Stimulated activated CD4-positive, alpha-beta T cell treated with anti-CD3 and anti-CD28 coated beads, Interleukin-15, amount 100 ng/mL, for 48 hours (primary cell): ENCODE measurements at places on chromosomes 7 and 10.

DNA sequence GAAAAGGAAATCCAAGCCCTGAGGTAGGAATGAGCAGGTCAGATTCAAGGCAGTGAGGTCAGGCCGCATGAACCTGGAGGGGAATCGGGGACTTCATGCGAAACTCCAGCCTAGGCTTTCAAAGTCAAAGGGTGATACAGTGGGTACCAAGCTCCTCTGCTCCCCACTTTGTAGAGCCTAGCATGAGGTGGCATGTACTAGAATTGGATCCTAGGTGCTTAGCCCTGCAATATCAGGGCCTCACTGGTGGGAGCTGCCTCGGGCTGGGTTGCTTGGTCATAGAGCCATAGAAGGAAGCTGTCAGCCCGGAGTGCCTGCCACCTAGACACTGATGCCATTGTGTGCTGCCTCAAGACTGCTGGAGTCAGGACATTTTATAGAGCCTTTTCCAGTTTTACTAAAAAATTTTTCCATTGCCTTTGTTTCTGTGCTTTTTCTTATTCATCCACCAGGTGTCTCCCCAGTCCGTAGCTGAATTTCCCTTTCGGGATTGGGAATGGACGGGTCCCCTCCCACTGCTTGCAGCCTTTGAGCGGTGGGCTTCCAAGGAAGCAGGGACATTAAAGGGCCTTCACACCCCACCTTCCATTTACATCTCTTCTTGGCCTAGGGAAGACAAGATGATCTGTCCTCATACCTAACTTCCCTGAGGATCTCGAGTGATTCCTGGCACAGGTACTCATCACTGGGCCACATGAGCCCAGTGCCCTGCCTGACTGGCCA lies 5.5 kb upstream of the LZTS2 start:
- DNase-seq, result no peak

DNA sequence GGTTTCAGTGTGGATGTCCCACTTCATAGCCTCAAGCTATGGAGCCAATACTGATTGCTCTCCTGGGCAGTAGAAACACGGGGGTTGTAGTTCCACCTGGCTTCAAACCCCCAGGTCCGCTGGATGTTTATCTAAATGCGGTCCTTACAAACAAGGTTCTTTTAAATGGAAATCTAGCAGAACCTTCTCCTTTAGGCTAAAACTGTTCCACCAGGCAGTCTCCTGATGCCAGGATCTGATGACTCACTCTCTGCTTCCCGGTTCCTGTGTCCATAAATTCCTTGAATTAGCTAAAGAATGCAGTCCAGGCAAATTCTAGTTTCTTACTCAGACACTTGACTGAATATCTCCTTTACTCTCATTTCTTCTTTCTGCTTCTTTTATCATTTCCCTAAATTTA lies 108.4 kb upstream of the FAM3C start:
- no peak for DNase-seq

GRCh38 chr10:93379731-93380575 lies 102.2 kb downstream of the MYOF start:
- DNase-seq, result peak; percentile 51

DNA sequence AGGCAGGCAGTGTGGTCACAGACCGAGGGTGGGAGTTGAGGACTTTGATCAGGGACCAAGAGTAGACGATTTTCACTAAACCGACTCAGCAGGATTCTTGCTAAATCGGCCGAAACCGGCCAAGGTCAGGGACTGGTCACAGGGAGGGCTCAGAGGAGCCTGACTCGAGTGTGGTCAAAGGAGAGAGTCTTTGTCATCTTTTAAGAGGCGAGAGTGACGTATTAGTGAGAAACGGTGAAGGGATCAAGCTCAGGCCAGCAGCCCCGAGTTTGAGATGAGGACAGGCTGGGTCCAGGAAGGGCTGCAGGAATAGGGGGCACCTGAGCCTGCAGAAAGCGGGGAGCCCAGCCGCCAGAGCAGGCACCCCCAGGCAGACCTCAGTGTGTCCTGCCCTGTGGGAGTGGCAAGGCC lies 41.6 kb upstream of the FAM20C start:
- no peak for DNase-seq

DNA sequence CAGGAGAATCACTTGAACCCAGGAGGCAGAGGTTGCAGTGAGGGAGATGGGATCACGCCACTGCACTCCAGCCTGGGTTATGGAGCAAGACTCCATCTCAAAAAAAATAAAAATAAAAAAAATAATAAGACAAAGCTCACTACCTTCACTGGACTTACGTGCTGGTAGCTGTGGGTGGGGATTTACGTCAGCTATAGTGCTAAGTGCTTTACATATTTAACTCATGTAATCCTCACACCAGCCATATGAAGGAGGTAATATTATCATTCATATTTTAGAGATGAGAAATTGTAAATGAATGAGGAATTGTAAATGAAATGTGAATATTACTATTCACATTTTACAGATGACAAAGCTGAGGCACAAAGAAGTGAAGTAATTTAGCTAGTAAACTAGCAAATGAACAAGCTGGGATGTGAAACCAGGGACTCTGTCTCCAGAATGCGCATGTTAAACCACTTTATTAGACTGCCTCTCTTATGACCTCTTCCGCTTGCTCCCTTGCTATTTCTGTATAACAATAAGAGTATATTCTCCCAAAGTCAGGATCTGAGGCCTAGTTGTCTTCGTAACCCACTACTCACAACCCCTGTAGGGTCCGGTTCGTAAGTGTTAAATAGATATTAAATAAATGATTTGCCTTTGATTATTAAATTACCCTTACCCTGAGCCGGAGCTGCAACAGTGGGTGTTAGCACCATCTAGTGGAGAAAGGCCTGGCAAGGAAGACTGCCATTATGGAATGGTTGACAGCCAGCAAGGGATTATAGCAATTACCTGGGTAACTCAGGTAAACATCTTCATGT lies 70.2 kb downstream of the HTR7 start:
- DNase-seq, result no peak

- no peak for DNase-seq
Measured at GRCh38 chr7:147245274-147245673, 1128.7 kb downstream of the CNTNAP2 start.

DNA sequence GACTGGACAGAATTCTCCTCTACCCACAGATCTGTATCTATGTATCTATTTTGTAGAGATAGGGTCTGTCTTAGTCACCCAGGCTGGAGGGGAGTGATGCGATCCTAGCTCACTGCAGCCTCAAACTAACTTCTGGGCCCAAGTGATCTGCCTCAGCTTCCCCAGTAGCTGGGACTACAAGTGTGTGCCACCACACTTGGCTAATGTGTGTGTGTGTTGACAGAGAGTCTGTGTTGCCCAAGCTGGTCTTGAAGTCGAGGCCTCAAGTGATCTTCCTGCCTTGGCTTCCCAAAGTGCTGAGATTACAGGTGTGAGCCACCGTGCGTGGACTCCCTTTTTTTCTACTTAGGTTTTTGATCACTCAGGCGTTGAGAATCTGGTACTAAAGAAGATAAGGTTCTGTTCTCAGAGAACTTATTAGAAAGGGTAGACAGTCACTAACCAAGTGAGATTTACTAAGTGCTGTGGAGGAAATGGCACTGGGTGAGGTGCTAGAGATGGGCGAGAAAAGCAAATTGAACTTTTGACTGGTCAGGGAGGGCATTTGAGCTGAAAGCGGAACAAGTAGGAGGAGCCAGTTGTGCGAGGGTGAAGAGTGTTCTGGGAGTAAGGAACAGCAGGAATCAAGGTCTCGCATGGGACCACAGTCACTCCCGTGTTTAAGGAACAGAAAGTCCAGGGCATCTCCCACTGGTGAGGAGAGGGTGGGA lies 18.0 kb downstream of the NDUFB2 start:
- DNase-seq, result no peak

GRCh38 chr7:43869006-43869866 lies at the start of gene MRPS24:
MRPS24 (minus strand) TSS chr7:43869517; CDS start chr7:43869495, 22 bp downstream.
- DNase-seq, result peak; percentile 94

DNA sequence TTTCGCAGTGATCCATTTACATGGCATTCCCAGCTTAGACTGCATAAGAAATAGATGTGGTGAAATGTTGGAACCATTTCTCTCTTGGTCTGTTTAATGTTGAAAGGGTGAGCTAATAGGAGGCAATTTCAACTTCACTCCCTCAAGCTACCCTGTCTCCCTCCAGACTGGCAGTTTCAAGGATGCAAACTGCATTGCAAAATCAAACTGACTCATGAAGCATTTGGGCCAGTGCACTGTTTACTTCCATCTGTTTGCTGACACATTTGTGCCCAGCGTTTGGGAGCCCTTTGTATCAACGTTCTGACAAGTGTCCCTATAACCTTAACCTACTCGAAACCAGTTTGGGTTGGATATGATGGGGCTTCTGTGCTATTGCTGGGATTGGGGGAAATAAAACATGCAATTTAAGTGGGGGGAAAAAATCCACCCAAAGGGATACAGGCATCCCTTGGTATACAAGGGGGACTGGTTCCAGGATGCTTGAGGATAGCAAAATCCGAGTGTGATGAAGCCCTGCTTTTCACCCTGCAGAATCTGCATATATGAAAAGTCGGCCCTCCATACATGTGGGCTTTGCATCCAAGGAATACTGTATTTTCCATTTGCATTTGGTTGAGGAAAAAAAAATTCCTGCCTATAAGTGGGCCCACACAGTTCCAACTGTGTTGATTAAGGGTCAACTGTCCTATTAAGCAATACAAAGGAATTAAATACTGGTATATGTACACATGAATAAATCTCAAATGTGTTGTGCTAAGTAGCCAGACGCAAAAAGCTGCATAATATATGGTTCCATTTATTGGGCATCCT lies 15.6 kb downstream of the RHEB start:
- DNase-seq, result no peak

DNA sequence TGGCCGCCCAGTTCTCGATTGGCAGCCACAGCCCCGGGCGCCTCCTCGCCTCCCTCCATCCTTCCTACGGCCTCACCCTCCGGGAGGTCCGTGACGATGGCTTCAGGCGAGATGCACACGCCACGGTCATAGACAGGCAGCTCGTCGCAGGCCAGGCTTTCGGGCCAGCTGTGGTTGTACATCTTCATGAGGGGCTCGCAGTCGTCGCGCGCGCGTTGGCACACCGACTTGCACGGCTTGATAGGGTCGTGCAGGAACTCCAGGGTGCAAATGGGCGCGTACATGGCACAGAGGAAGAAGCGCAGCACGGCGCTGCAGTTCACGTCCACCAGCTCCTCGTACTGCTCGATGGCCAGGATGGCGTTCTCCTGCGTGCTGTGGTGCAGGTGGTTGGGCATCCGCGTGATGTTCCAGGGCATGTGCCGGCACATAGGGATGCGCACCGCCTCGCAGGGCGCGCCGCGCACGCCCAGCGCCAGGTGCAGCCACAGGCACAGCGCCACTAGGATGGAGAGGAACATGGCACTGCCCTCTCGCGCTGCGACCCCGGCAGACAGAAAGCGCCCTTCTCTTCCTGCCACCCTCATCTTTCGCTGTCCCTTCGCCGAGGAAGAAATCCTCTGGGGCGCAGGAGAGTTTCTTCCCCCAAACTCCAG lies 472 bp downstream of the SFRP4 start:
- DNase-seq, result no peak

- DNase-seq, result no peak
Measured at GRCh38 chr7:2971914-2972834, 71.5 kb downstream of the CARD11 start.

DNA sequence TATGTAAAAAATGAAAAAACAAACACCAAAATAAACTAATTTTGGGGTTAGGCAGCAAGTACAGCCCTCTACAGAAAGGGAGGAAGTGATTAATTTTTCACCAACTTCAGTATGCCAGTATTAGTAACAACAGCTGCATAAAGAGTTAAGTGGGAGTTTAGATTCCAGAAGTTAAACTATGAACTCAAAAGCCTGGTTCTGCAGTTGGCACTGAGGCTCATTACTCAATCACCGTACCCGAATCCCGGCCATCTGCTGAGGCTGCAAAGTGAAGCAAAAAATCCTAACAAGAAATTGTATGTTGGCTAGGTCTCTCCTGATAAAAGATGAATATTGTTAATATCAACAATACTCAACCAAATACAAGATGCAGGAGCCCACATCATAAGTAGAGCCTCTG lies 4.0 kb downstream of the NUDT5 start:
- DNase-seq, result no peak

- no peak for DNase-seq
Measured at GRCh38 chr10:61964949-61965702, 63.6 kb downstream of the ARID5B start.

DNA sequence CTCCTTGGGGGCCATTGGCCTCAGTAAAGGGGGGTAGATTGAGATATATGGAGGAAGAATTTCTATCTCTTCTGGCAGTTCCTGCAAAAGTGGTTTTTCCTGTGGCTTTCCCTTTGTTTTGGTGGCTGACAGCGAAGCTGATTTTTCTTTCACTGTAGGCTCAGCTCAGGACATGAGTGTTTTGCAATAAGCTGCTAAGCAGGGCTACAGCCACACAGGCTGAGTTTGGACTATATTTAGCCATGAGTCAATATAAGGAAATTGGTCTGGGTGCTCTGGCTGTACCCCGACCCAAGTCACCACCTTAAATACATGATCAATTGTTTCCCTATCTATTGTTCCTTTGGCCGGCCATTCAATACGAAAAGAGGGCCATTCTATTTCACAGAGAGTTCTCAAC lies 212.7 kb upstream of the KCND2 start:
- DNase-seq, result no peak

DNA sequence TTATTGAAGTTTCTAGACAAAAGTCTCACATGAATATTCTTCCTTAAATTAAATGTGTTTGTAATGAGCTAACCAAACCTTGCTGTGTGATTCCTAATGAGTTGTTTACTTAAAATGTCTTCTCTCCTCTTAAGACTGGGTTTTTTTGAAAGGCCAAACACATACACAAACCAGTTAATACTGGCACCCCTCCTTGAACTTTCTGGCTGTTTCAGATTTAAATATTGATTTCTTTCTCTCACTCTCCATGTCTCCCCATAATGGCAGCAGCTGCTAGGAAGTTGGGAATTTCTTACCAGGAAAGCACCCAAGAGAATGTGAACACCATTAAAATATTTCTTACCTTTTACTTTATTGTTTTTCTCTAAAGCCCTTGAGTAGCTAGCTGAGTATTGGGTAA lies 11.4 kb upstream of the PTN start:
- DNase-seq, result no peak

GRCh38 chr7:47080816-47081215 lies 501.1 kb downstream of the TNS3 start:
- no peak for DNase-seq

DNA sequence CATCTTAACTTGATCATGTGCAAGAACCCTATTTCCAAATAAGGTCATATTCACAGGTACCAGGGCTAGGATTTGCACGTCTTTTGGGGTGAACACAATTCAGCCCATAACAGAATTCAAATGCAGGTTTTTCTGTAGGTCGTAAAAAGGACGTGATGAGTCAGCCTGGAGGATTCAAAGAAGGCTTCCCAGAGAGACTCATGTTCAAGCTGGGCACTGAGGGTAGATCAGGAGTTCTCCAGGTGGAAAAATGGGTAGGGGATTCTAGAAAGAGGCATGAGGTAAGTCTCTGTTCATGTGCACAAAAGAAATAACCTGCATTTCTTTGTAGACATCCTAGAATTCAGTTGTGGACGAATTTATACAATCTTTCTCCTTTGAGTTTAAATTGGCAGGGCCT lies 160.4 kb downstream of the RPS24 start:
- DNase-seq, result no peak

- DNase-seq, result no peak
Measured at GRCh38 chr7:127941476-127942210, 89.6 kb downstream of the LRRC4 start.
